ENCODE measurements at places on chromosomes 5 and 9.

DNA sequence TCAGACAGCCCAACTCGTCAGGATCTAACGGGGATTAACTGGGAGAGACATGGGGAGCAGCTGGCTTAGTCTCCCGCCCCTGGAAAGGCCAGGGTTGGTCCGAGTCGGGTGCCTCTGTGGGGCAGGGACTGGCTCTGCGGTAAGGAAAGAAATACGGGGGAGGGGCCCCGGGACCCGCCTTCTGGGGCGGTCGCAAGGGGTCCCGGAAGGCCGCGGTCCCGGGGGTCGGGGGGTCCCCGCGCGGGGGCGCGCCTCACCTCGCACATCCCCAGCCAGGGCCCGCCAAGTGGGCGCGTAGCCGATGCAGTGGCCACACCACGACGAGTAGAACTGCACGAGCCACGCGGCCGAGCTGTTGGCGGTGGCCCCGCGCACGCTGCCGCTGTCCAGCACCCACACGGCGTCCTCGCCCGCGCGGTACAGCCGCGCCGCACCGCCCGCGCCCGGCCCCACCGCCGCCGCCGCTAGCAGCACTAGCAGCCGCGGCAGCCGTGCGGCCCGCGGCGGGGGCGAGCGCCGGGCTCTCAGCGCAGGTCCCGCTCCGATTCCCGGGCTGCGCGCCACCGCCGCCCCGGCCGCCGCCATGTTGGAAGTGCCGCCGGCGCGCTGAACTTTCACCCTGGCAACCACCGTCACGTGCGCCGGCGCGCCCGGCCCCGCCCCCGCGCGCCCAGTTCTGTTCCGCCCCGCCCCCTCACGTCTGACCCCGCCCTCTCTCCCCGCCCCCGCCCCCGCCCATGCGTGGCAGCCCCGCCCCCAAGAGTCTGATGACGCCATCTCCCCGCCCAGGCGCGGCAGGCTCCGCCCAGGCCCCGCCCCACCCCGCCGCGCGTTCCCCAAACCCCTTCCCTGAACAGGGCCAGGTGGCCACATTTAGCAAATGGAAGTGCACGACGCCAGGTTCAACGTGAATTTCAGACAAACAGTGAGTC is at the start of gene QSOX2:
TSS of gene QSOX2 (minus strand) at position 594 of the 932 bp plus-strand sequence. CDS start at position 585, 9 bp downstream.
- peak; percentile 73 for DNase-seq

DNA sequence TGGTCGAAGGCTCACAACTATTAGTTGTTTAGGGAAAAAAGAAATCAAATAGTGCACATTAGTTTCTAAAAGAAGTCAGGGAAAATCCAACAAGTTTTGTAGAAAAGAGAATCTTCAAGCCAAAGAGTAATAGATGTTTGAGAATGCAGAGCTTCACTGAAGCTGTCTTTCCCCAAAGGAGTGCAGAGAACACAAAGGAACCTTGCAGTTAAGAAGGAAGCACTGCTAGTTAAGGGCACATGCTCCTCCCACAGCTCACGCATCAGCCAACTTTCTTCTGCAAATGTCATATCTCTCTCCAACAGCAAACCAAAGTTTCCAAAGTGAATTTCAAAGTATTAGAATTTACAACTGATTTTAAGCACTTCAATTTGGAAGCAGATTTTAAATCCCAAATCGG is 116.4 kb upstream of the FST start:
- DNase-seq: no peak

DNA sequence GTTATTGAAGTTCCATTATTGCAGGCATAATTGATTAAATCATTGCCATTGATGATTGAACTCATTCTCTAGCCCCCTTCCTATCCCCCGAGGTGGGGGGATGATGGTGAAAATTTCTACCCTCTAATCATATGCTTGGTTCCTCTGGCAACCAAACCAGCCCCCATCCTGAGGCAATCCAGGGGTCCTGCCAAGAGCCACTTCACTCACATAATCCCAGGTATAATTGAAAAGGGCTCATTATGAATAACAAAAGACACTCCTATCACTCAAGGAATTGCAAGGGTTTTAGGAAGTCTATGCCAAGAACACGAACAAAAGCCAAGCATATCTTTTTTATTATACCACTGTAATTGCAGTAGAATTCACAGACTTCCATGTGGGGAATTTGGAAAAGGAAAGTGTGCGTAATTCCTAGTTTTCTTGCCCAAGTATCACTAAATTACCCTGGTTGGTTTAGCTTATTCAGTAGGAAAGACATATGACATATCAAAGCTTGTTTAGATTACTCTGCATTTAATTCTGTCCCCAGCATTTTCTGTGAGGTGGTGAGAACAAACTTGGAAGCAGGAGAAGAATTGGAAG is 130.7 kb upstream of the TAF11L2 start:
- DNase-seq: no peak

DNA sequence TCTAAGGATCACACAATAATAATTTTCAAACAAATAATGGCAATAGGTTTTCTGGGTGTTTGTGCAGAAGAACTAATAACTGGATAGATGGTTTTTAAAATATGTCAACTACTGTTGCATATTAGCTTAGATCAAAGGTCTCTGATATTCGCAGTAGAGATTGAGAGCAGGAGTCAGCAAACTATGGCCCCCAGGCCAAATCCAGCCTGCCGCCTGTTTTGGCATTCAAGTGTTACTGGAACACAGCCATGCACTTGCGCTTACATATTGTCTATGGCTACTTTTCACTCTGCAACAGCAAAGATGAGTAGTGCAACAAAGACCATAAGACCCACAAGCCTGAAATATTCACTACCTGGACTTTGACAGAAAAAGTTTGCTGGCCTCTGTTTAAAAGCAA is 260.8 kb downstream of the GRIA1 start:
- no peak for DNase-seq

- no peak for DNase-seq
Observed at GRCh38 chr5:59661311-59661710, 232.2 kb downstream of the PDE4D start.

GRCh38 chr9:86481466-86481865 is 127.3 kb upstream of the TUT7 start:
- DNase-seq: no peak

Data from CD4-positive, alpha-beta T cell treated with Interleukin-4 for 4 hours (primary cell).